Mononuclear cell (primary cell): ENCODE measurements at places on chromosomes 16 and 17. TPM values are rescaled to one million over a fixed set of nuclear protein-coding genes. Genes with fewer than 3 reads are reported as not detected.

Gene MYH1
- not detected for total RNA-seq

Gene SOX9
- not detected for total RNA-seq

Gene CLEC18A
- 1.4 TPM for total RNA-seq

Gene MYH11
- 0.10 TPM for total RNA-seq

Gene KRTAP2-3
- not detected for total RNA-seq

Gene CA10
- 0.10 TPM for total RNA-seq

Gene MATCAP1
- total RNA-seq: 3.5 TPM

Gene MT3
- total RNA-seq: 0.31 TPM

Gene SLX4
- 2.5 TPM for total RNA-seq

Gene KRT39
- total RNA-seq: not detected

Gene CCDC154
- total RNA-seq: 0.21 TPM

Gene ZNF19
- total RNA-seq: 2.6 TPM

Gene TAT
- total RNA-seq: not detected

Gene FOXC2
- not detected for total RNA-seq

Gene KCNAB3
- 1.2 TPM for total RNA-seq

Gene SDR42E2
- total RNA-seq: 0.52 TPM

Gene GP1BA
- total RNA-seq: 4.2 TPM

Gene CD300E
- 64.4 TPM for total RNA-seq

Gene ABCC6
- 0.63 TPM for total RNA-seq

Gene NACA2
- total RNA-seq: 0.31 TPM

Gene ADCY7
- total RNA-seq: 75.9 TPM

Gene CCL5
- total RNA-seq: 139 TPM

Gene TNK1
- total RNA-seq: 5.5 TPM

Gene NEUROD2
- total RNA-seq: under 0.01 TPM

Gene SLC16A5
- total RNA-seq: 13.0 TPM

Gene ARHGDIG
- total RNA-seq: not detected

Gene ABCA3
- total RNA-seq: 1.9 TPM

Gene KCTD13
- total RNA-seq: 21.5 TPM

Gene CIBAR2
- total RNA-seq: not detected

Gene OTOP3
- not detected for total RNA-seq

Gene GPR139
- not detected for total RNA-seq

Gene LRRC36
- total RNA-seq: 0.31 TPM

Gene ABR
- total RNA-seq: 112 TPM

Gene CTCF
- 43.2 TPM for total RNA-seq

Gene LCAT
- total RNA-seq: 0.84 TPM

Gene CCL3
- 1,287 TPM for total RNA-seq

Gene CASKIN1
- total RNA-seq: not detected

Gene ODF4
- total RNA-seq: not detected
